CD14-positive monocyte (primary cell): ENCODE measurements at places on chromosomes 2 and 18.

- no peaks in the 10 kb centered on the region for H3K4me1 ChIP-seq
- no peak overlapping the region for H3K27ac ChIP-seq
- no peak for DNase-seq
- no peaks in the 10 kb centered on the region for H3K27me3 ChIP-seq
- H3K4me3 ChIP-seq = no peak overlapping the region
These were observed 140.2 kb downstream of the SH3BP4 start for GRCh38 chr2:235091983-235092382.

DNA sequence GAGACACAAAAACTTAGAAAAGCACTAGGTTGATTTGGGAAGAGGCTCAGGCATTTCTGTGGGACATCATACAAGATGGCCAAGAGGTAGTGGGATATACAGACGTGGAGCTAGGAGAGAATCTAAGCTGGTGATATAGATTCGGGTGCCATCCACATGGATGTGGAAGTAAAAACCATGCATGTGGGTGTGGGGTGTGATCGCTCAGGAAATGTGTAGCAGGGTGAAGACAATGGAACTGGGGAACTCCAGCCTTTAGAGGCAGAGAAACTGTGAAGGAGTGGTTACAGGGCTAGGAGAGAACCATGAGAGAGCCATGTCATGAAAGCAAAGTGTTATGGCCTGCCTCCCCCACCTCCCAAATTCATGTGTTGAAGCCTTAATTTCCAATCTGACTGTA is 43.0 kb upstream of the CTLA4 start:
- DNase-seq = no peak
- H3K4me1 ChIP-seq = peaks cover 5% of the 10 kb centered on the region
- no peak overlapping the region for H3K4me3 ChIP-seq
- H3K27me3 ChIP-seq = no peaks in the 10 kb centered on the region

DNA sequence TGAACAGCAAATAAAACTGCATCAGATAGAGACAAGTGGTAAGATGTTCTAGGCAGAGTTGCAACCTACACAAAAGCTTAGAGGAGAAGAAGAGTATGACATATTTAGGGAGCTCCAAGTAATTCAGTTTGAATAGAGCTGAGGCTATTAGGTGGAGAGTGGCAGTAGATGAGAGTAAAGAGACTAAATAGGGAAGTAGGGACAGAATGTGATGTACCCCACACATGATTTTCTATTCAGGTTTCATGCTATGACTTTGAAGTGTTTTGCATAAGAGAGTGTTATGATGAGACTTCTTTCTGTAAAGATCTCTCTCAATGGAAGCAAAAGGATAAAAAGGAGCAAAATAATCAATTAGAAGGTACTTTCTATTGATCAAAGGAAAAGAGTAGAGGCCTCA is 206.8 kb upstream of the ERBB4 start:
- H3K4me3 ChIP-seq = no peak overlapping the region
- no peaks in the 10 kb centered on the region for H3K4me1 ChIP-seq
- no peak overlapping the region for H3K27ac ChIP-seq
- H3K27me3 ChIP-seq = no peaks in the 10 kb centered on the region
- no peak for DNase-seq
- H3K36me3 ChIP-seq = no peaks in the 10 kb centered on the region

DNA sequence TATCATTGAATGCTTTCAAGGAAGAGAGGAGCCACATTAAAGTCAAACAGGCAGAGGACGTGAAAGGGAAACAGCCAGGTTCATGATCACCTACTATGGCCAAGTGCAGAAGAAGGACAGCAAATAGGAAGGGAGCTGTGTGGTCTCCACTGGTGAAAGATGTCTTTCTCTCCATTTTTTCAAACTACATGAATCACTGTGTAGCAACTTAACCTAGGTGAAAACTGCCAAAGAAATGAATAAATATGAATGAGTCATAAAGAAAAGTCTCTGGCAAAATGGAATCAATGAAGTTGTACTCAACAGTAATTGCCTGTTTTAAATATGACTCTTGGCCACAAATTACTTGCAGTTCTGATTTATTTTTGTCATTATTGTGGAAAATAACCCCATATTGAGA is 452.6 kb upstream of the PKDCC start:
- DNase-seq = no peak
- no peaks in the 10 kb centered on the region for H3K36me3 ChIP-seq
- no peaks in the 10 kb centered on the region for H3K27me3 ChIP-seq
- no peak overlapping the region for H3K27ac ChIP-seq
- H3K4me3 ChIP-seq = no peak overlapping the region
- H3K4me1 ChIP-seq = no peaks in the 10 kb centered on the region

GRCh38 chr2:74835831-74836674 is 2.1 kb downstream of the HK2 start:
- peak; percentile 57 for DNase-seq
- H3K27me3 ChIP-seq = no peaks in the 10 kb centered on the region
- H3K4me3 ChIP-seq = peak overlapping the region; percentile 85
- no peaks in the 10 kb centered on the region for H3K36me3 ChIP-seq

DNA sequence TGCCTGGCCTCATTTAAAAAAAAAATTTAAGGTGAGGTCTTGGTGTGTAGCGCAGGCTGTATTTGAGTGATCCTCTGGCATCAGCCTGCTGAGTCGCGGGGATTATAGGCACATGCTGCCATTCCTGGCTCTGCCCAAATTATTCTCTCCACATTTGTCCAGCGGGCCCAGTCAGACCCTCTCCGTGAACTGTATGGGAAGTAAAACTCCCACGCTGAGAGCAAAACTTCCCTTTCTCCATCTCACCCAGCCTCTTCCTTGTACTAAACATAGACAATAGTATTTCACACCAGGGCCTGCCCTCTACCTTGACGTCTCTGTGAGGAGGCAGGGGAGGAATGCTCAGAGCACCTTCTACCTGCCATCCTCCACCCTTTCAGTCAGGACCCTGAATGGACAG is 37.0 kb downstream of the EIF4E2 start:
- H3K27me3 ChIP-seq = no peaks in the 10 kb centered on the region
- no peak overlapping the region for H3K27ac ChIP-seq
- H3K4me1 ChIP-seq = peaks cover 14% of the 10 kb centered on the region
- H3K36me3 ChIP-seq = peaks cover 21% of the 10 kb centered on the region

DNA sequence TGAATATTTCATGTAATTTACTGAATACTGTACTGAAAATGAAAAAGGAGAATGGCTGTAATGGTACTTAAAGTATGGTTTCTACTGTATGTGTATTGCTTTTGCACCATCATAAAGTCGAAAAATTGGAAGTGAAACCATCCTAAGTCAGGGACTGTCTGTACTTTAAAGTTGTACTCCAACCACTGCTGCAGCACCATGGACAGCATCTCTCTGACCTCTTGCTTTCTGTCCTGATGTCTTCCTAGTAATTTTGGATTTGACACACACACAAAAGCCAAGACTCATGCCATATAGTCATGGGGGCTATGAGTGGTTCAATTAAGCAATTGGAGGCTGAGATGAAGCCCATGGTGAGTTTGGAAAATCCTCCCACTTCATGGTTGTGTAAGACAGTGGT is 256.3 kb upstream of the PKDCC start:
- H3K27me3 ChIP-seq = no peaks in the 10 kb centered on the region
- H3K27ac ChIP-seq = no peak overlapping the region
- H3K4me1 ChIP-seq = no peaks in the 10 kb centered on the region
- no peak overlapping the region for H3K4me3 ChIP-seq
- DNase-seq = no peak

GRCh38 chr18:11268741-11269233 is 119.4 kb upstream of the PIEZO2 start:
- H3K27ac ChIP-seq = no peak overlapping the region
- no peak overlapping the region for H3K4me3 ChIP-seq
- no peak for DNase-seq

GRCh38 chr18:9466846-9467245 is 8.5 kb upstream of the RALBP1 start:
- no peaks in the 10 kb centered on the region for H3K4me1 ChIP-seq
- H3K36me3 ChIP-seq = no peaks in the 10 kb centered on the region
- no peaks in the 10 kb centered on the region for H3K27me3 ChIP-seq
- H3K4me3 ChIP-seq = no peak overlapping the region
- peak; percentile 60 for DNase-seq
- H3K27ac ChIP-seq = no peak overlapping the region

- no peak overlapping the region for H3K4me3 ChIP-seq
- H3K4me1 ChIP-seq = no peaks in the 10 kb centered on the region
- DNase-seq = no peak
- H3K27me3 ChIP-seq = no peaks in the 10 kb centered on the region
- no peak overlapping the region for H3K27ac ChIP-seq
These were observed 93.7 kb downstream of the TPGS2 start for GRCh38 chr18:36735130-36735529.

DNA sequence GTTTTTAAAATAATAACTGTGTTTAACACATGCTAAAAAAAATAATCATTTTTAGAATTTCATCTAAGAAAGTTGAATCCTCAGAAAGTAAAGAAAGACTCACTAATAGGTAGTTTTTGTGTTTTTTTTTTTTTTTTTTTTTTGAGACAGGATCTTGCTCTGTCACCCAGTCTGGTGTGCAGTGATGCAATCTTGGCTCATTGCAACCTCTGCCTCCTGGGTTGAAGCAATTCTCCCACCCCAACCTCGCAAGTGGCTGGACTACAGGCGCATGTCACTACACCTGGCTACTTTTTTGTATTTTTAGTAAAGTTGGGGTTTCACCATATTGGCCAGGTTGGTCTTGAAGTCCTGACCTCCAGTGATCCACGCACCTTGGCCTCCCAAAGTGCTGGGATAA is 7.1 kb downstream of the CKAP2L start:
- H3K27me3 ChIP-seq = no peaks in the 10 kb centered on the region
- peak overlapping the region; percentile 71 for H3K27ac ChIP-seq
- H3K4me3 ChIP-seq = no peak overlapping the region
- H3K4me1 ChIP-seq = peaks cover 23% of the 10 kb centered on the region
- DNase-seq = peak; percentile 69
- H3K36me3 ChIP-seq = peaks cover 43% of the 10 kb centered on the region

DNA sequence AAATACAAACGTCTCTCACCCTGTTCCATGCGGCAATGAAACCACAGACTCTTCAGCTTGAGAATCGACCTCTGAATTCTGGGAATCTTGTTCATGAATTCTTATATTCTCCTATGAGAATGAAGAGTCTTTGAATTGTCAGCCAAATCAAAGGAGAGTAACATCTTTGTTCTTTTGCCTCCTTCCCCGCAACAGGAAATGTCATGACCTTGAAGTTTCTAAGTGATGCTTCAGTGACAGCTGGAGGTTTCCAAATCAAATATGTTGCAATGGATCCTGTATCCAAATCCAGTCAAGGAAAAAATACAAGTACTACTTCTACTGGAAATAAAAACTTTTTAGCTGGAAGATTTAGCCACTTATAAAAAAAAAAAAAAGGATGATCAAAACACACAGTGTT is 21.8 kb downstream of the TNFAIP6 start:
- no peak for DNase-seq
- no peak overlapping the region for H3K27ac ChIP-seq
- H3K4me1 ChIP-seq = no peaks in the 10 kb centered on the region
- H3K4me3 ChIP-seq = no peak overlapping the region

DNA sequence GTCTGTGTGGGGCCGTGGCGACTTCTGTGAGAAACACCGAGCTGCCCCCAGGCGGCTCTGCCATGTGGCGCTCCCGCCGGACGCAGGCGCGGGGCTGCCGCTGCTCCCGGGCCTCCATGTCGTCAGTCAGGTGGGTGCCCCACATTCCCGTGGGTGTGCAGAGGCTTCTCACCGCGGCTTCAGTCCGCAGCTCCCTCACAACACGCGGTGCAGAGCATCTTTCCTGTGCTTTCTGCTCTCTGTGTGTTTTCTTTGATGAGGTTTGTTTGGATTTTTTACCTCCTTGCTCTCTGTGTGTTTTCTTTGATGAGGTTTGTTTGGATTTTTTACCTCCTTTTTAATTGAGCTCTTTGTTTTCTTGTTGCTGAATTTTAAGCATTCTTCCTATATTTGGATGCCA is 13.0 kb downstream of the AQP12A start:
- H3K27me3 ChIP-seq = no peaks in the 10 kb centered on the region
- no peak overlapping the region for H3K27ac ChIP-seq
- H3K4me1 ChIP-seq = peaks cover 17% of the 10 kb centered on the region
- H3K36me3 ChIP-seq = no peaks in the 10 kb centered on the region
- no peak for DNase-seq
- H3K4me3 ChIP-seq = no peak overlapping the region

DNA sequence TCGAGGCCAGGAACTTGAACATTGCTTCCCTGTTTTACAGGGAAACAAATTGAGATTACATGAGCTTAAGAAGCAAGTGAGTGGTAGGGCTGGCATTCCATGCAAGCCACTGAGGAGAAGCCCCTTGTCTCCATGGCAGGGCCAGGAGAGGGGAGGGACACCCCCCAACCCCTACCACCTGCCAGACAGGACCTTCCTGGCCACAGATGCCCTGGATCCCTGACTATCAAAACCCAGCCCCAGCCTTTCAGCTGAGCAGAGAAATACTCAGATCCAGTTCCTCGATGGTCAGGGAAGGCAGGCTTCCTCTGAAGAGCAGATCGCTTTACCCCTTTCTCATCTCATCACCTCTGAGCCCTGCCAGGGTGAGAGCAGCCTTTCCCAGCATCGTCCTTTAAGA is 53.8 kb upstream of the ALPP start:
- no peak overlapping the region for H3K4me3 ChIP-seq
- H3K27ac ChIP-seq = no peak overlapping the region
- peaks cover 5% of the 10 kb centered on the region for H3K4me1 ChIP-seq
- no peak for DNase-seq

- no peaks in the 10 kb centered on the region for H3K36me3 ChIP-seq
- H3K27ac ChIP-seq = no peak overlapping the region
- H3K27me3 ChIP-seq = no peaks in the 10 kb centered on the region
- no peak overlapping the region for H3K4me3 ChIP-seq
These were observed 54.2 kb upstream of the MAPRE3 start for GRCh38 chr2:26916128-26916692.

GRCh38 chr18:905948-906415 is 1.3 kb downstream of the ADCYAP1 start:
- peaks cover 14% of the 10 kb centered on the region for H3K4me1 ChIP-seq
- no peak for DNase-seq

- no peak overlapping the region for H3K27ac ChIP-seq
- no peaks in the 10 kb centered on the region for H3K4me1 ChIP-seq
- no peak for DNase-seq
- H3K36me3 ChIP-seq = no peaks in the 10 kb centered on the region
- no peaks in the 10 kb centered on the region for H3K27me3 ChIP-seq
These were observed 246.6 kb upstream of the SESTD1 start for GRCh38 chr2:179511105-179511789.

DNA sequence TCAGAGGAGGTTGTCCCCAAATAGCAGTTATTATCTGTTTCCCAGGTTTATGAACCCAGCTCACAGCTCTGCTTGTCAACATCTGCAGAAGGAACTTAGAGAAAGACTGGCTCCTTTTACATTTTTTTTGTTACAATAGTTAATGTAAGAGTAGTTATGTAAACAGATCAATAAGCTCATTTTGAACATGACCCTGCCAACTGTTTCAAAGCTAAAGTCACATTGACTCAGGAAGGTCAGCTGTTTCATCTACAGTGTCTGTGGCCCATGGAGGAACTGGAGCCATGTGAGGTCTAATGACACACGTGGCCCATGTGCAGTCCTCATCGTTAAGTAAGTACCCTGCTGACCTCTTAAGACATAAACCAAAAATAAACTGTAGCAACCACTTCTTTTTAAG is 97.1 kb downstream of the SH3RF3 start:
- no peak overlapping the region for H3K4me3 ChIP-seq
- H3K27me3 ChIP-seq = no peaks in the 10 kb centered on the region
- H3K4me1 ChIP-seq = peaks cover 53% of the 10 kb centered on the region
